Stimulated activated CD8-positive, alpha-beta memory T cell treated with anti-CD3 and anti-CD28 coated beads, Interleukin-4, amount 100 ng/mL, for 1 hour (primary cell): ENCODE measurements at places on chromosomes 5 and 9.

DNA sequence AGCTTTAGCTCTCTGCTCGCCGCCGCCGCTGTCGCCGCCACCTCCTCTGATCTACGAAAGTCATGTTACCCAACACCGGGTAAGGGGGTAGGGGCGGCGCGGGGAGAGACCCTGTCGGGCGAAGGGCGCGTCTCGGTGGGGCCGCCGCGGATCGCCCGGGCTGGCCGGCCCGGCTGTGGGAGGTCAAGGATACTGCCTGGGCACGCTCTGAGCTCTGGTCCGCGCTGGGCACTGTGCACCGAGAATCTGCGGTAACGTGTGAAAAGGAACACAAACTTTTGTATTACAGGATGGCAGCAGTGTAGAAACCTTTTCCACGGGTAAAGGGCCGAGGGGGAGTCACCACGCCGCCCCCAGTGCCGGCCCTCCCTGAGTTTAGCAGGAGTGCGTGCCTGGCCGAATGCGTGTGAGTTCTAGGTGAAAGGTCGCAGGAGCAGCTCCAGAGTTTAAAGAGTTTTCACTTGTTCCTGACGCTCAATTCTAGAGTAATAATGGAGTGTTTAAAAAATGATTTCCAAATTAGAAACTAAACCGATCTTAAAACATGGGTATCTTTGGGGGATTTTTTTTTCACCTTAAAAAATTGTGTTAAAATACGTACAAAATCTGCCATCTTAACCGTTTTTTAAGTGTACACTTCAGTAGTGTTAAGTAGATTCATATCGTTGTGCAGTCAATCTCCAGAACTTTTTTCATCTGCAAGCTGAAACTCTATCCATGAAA, at the start of gene HSDL2:
Gene HSDL2 (plus strand): TSS at position 7 of the 723 bp plus-strand sequence. CDS start 56 bp downstream, at position 63.
- DNase-seq: no peak

DNA sequence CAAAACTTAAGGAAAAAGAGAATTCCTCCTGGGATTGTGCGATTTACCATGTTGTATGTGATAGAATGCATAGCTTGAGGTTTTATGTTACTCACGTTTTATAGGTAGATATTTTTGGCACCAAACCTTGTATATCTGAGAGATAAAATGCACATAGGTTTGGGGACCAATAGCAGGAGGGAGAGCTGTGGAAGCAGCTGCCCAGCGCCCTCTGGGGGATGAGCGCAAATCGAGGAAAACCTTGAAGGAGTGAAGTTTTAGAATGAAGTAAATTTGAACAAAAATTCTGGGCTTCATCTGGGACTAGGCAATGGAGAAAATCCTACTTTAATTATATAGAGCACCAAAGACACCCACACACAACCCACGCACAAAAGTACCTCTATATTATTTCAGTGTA, 197.0 kb downstream of the ADCY2 start:
- no peak for DNase-seq

DNA sequence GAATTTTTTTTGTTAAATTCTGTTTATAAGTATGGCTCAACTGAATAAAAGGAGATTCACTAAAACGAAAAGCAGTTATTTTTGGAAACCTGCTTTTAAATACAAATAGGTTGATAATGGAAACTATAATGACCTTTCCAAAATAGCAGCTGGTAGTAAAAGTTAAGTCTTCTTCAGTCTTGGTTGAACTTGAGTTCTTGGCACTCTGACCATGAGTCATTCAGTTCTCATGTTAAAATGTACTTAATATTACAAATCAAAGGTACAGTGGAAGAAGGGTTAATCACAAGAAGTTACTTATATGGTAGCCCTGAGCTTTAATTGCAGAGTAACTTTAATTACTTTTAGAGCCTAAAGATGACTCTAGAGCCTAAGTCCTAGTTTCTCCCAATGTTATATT, 62.1 kb downstream of the KLF9 start:
- DNase-seq: no peak

DNA sequence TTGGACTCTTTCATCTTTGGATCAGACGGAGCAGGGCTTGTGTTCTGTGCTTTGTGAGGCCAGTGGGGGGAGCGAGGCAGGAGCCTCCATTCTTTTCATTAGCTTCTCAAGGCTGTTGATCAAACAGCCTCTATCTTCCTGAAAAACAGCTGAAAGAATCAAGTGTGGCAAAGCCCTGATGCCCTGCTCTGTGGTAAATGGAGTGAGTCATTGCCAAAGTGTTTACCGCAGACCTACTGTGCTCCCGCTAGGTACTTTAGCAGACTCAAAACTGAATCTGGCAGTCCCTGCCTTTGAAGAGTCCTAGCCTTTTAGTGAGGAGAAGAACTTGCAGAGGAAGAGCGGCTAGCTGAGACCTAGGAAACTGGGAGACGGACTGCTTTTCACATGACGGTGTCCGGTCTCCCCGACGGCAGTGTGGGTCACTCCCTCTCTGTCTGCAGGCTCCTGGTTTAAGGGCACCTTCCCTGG, 3.3 kb downstream of the ANKRD33B start:
- DNase-seq: no peak

GRCh38 chr9:109101202-109101595, 18.5 kb downstream of the TMEM245 start:
- no peak for DNase-seq

GRCh38 chr5:76545184-76545583, 78.0 kb downstream of the F2RL2 start:
- DNase-seq: no peak

- no peak for DNase-seq
Observed at GRCh38 chr5:170731052-170731451, 52.5 kb upstream of the GABRP start.

DNA sequence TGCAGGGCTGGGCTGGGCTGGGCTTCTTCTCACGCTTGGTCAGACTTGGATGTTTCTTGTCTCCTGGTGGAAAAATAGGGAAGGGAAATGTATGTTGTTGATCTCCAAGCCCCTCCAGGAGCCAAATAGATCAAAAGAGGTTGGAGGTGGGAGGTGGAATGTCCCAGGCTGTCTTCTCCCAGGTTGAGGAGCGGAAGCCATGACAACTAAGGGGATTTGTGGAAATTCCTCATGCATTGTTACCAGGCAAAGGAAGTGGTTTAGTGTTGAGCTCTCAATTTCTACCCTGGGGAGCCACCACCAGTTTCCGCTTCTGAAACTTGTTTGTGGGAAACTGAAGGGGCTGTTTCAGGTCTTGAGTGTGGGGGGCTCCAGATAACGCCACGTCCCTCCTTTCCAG, 79.0 kb downstream of the SPRY4 start:
- DNase-seq: no peak

- no peak for DNase-seq
Observed at GRCh38 chr5:14977058-14977685, 105.6 kb upstream of the ANKH start.

DNA sequence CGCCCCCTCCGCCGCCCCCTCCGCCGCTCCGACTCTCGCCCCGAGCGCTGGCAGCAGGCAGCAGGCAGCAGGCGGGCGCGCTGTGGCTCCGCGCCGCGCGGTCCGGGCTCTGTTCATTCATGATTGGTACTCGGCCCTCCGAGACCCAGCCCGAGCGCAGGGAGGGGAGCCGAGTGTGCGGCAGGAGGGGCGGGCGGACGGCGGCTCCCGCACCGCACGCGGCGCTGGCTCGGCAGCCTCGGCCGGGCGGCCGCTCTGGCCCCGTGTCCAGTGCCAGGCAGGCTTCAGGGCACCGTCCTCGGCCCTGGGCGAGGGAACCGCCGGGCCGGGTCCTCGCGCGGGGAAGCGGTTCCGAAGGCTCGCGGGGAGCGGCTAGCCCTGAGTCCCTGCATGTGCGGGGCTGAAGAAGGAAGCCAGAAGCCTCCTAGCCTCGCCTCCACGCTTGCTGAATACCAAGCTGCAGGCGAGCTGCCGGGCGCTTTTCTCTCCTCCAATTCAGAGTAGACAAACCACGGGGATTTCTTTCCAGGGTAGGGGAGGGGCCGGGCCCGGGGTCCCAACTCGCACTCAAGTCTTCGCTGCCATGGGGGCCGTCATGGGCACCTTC, at the start of gene KCNIP1:
Gene KCNIP1 (plus strand): TSS at position 31 of the 607 bp plus-strand sequence.
- DNase-seq: no peak

- no peak for DNase-seq
Observed at GRCh38 chr9:108750661-108751215, 105.0 kb downstream of the ACTL7B start.

- no peak for DNase-seq
Observed at GRCh38 chr9:18739127-18739526, 265.2 kb downstream of the ADAMTSL1 start.
